Effector CD4-positive, alpha-beta T cell (primary cell): ENCODE measurements at places on chromosomes 16 and 17.

DNA sequence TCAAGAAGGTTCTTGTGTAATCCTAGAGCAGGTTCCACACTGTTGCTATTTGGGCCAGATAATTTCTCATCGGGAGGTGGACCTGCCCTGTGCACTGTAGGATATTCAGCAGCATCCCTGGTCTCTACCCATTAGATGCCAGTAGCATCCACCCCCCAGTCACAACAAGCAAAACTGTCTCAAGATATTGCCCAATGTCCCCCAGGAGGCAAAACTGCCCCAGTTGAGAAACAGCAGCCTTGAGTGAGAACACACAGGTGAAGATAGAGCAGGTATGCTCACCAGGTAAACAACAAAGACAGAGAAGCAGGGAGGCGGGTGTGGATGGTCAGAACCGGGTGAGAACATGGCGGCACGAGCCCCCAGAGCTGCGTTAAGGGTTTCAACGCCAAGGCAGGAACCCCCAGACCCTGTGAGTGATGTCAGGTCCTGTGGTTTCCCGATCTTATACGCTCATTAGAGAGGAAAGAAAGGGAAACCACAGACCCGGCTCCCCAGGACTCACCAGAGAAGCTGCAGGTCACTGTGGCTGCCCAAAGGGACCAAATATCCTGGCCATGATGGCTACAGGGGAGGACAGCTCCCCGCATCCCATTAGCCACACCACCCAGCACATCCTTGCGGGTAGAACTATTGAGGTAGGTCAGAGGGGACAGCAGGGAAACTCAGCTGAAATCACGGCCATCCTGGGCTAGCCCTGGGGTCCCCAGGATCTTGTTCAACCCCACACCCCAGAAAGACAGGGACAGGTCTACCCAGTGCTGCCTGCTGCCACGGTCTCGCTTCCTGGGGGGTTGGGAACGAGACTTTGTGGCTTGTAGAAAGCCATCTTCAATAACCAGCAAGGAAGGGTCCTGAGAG lies 21.2 kb downstream of the CDC42EP4 start:
- DNase-seq, result no peak

DNA sequence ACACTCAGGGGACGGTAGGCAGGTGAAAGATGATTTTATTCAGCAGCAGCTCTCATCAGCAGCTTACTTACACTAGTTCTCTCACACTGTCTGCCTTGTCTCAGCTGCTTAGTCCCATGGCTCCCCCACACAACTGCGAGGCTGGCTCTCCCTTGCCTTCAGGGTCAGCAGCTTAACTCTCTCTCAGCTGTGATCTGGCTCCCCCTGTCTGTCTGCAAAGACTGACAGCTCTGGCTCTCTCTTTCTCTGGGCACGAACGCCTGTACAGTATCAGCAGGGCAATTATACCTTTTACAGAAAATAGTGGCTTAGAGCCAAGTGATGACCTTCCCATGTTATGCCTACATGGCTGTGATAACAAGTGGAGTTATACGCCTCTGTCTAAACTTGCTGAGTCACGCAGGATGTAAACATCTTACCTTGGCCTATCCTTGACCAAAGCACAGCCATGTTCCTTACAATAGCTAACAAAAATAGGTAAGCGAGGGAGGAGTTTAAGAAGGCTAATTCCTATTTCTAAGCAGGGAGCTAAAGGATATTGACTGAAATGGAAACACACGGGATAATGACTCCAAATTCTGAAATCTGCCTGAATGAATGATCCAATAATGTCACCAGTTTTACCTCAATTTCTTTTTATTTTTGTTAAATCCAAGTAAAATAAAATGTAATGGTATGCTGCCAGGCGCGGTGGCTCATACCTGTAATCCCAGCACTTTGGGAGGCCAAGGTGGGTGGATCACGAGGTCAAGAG lies 1.1 kb upstream of the NDUFAB1 start:
- DNase-seq, result no peak

DNA sequence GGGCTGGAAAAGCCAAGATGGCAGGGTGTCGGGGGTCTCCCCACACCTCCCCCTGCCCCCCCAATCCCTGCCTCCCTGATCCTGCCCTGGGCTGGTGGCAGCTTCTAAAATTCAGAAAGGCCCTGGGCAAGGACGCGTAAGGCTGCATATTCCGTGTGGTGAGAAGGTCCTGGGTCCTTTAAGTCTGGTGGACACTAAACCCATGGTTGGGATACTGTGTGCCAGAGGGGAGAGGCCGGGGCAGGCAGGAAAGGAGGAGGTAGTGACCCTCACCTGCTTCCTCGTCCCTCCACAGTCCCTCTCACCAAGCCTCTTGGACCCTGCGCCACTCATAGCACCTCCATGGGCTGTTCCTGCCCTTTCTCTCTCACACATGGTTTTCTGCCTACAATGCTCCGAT lies 28.8 kb downstream of the PRKAR1A start:
- DNase-seq, result no peak

DNA sequence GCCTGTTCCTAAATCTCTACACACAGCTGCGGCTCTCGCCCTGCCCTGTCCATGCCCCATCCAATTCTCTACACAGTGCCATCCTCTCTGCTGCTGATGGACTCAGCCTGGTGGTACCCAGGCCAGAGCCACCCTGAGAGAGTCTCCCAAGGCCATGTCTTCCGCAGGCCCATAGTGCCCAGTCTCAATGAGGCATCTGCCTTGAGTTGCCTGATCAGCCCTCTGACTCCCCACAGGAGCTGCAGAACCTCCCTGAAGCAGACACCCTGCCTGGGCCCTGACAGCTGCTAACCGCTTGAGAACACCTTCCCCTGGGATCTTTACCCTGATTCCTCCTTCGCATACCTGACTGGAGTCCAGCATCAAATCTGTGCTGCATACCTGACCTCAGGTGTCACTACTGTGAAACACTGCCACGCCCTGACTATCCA lies 13.3 kb downstream of the TSPOAP1 start:
- DNase-seq, result no peak

GRCh38 chr16:89482817-89483205 lies 7.5 kb downstream of the ANKRD11 start:
- DNase-seq, result no peak

- no peak for DNase-seq
These were observed 4.6 kb downstream of the PYCR1 start for GRCh38 chr17:81932333-81932983.

DNA sequence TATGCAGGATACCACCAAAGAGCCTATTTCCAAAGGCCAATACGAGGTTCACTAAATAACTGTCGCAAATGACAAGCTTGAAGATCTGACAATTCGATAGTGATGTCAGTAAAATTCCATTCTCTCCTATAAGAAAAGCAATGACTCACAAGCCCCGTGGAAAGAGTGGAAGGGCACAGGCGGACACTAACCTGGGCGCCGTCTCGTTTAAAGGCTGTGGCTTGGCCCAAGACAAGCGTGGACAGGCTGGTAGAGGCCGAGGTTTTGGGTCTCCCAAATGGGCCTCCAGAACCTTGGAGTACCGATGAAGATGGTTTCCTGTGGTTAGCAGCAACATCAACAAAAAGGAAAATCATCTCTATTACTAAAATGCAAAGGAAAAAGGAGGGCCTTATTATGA lies 16.5 kb upstream of the SLC38A8 start:
- no peak for DNase-seq

DNA sequence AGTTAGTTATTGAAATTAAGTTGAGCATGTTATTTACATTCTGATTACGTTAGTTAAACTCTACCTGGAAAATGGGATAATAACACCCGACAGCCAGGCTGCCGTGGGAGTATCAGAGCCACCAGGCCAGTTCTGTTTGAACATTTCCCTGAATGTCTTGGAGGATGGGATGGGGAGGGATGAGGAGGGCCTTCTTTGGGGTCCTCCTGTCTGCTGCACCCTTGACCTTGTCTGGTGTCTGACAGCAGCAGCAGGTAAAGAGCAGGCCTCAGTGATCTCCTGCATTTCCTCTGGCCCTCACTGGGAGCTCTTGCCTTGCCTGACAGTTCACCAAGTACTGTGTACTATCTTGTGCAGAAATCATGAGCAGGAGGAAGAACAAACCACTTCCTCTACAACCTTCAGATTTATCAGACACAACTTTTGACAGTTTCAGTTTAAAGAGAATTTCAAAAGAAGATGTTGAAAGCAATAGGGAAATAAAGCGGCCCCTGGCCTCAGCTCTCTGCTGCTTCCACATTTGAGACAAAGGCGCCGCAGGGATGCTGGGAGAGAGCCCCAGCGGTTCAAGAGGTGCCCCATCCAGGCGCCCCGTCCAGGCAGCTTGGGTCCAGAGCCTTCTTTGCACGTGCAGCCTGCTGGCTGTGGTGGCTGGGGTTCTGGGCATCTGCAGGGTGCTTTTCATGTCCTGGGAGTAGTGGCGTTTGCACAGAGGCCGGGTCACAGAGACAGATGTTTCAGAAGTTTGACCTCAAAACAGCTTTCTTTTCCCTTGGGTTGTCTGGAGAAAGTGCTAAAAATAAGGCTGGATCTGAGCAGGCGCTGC lies 25.3 kb downstream of the CMIP start:
- DNase-seq, result peak; percentile 16

GRCh38 chr17:19546289-19547065 lies 12.8 kb downstream of the SLC47A1 start:
- no peak for DNase-seq

DNA sequence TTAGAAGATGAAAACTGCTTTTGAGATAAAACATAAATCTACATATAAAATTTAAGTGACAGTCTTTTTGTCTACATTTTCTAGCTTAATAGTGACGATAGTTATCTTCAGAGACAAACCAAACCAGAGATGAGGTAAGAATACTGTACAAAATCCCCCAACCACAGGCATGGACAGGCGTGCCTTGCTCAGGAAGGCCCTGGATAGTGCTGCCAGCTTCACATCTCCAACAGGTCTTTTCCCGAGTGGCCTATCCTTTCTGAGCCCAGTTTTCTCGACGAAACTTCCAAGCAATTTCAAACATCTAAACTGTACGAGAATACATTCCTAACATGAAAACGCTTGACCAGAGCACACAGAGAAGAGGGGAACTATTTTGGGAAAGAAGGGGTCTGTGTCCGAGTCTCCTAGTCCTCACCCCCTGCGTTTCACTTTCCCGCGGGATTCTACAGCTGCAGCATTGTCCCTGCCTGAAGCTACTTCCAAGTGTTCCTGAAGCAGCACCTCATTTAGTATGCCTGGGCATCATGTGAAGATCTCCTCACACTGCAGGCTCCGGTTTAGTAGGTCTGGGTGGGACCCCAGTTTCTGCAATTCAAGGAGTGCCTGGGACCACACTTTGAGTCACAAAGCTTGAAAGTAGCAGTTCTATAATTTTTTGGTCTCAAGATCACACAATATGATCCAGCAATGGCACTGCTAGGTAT lies 37.8 kb downstream of the GNA13 start:
- DNase-seq, result no peak

DNA sequence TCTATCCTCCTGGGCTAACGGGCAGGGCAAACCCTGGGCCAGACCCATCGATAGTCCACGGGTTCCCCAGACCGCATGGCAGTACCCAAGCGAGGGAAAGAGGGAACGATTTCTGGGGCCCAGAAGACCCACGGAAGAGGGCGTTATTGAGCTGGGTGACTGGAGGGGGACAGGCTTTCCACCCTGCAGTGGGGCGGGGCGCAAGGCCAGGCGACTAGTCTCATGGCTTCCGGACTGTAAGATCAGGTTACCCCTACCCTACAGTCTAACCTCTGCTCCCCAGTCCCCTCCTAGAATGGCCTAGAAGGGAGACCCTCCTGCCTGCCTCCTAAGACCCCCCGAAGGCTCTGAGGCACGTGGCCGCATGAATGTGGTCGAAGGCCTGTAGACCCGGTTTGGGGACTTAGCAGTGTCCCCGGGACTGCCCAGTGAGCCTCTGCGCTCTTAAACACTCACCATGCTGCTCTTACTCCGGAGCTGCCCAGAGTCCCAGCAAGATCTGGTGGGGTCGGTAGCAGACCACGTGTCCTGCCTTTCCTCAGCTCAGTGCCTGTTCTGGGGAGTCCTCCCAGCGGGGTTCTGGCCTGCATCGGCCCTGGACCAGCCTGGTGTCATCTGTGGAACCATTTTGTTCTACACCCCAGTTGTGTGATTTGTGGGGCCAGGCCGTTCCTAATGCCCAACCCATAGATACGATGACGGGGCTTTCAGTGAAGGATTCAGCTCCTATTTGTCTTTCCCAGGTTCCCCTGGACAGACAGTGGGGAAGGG lies 13.2 kb upstream of the AURKB start:
- DNase-seq, result no peak
